Spleen (tissue), 13 donors: ENCODE measurements at places on chromosomes 5 and 9. TPM values are rescaled to one million over a fixed set of nuclear protein-coding genes. Genes with fewer than 3 reads are reported as not detected.

DNA sequence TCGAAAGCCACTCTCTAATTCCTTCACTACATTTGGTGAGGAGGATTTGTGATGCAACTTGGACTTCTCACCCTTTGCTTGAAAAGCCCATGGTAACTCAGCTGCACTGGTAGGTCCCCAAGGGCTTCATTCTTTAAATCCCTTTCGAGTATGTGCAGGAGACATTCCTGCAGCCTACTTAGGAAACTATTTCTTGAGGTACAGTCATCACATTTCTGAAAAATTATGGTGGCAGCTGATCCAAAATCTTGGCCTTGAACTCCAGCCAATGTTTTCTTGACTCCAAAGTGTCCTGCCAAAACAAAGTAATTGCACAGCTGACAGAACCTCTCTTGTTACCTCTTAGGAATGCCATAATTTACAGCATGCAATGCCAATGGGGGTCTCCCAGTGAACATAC lies 99.7 kb downstream of the NPR3 start:
- DNase-seq: no peak

DNA sequence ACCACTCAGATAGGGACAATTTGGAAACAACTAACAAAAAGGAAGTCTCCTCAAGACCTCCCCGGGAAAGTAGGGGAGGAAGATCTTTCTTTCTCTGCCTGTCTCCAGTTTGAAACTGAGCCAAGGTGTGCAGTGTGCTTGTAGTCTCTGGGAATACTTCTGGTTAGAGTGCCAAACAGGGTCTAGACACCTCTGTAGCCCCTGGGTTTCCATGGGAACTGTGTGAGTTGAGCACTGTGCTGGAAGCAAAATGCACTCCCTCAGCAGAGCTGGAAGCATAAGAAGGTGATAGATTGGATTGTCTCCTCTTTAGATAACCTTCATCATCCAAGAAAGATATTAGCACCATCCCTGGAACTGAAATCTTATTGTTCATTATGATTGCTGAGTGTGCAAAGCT lies 129.2 kb upstream of the TNPO1 start:
- DNase-seq: no peak

GRCh38 chr5:79023348-79023747 lies 38.2 kb upstream of the ARSB start:
- no peak for DNase-seq

DNA sequence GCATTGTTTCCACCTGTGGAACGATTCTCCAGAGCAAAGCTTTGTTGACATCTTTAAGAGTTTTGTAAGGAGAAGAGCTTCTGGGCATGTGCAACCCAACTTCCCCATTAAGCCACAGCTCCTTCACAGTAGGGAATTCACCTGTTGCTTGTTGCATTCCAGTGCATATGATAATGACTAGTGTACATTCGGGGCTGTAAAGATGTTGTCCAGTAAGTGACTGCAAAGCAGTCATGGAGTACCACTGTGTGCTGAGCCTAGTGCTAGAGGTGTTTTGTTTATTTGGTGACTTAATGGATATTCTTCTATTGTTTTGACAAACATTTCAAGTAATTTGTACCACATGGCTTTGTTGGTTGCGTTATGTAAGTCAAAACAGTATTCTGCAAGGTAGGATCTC lies 12.8 kb downstream of the UGCG start:
- no peak for DNase-seq

Gene BSPRY
- total RNA-seq: 0.54 TPM

Gene ZDHHC11B
- total RNA-seq: 5.0 TPM

Gene MELK
- 9.3 TPM for total RNA-seq

- peak; percentile 84 for DNase-seq
These were observed 473.5 kb upstream of the DAP start for GRCh38 chr5:11234501-11234911.

DNA sequence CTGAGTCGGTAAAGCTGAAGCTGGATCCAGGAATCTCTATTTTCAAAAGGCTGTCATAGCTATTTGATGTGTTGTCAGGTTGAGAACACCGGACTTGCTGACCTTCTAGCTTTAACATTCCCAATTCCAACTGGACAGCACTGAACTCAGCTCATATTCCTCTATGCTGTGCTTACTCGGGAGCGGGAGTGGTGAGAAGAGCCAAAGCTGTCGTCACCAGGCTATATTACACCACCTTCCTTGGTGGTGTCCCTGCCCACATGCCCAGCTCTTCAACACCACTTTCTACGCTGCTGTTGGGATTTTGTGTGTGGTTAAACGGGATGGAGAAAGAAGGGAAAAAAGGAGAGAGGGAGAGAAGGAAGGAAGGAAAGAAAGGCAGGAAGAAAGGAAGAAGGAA lies 653.6 kb downstream of the RAB3C start:
- DNase-seq: no peak

Gene SV2C
- total RNA-seq: 0.06 TPM

DNA sequence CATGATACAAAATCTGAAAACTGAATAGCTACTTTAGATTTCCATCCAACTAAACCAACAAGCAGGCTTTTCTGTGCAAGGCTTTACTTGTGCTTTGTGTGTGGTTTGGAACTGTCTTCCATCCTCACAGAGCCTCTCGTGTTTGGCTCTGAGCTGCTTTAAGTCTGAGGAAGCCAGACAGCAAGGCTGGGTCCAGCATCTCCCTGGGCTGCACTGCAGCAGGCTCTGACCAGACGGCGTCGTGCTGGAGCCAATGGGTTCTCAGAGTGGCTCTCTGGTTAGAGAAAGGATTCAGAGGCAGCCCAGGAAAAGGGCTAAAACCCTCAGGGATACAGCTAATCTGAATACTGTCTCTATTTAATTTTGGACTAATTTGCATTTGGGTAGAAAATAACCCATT lies 207.9 kb upstream of the EFNA5 start:
- DNase-seq: no peak

DNA sequence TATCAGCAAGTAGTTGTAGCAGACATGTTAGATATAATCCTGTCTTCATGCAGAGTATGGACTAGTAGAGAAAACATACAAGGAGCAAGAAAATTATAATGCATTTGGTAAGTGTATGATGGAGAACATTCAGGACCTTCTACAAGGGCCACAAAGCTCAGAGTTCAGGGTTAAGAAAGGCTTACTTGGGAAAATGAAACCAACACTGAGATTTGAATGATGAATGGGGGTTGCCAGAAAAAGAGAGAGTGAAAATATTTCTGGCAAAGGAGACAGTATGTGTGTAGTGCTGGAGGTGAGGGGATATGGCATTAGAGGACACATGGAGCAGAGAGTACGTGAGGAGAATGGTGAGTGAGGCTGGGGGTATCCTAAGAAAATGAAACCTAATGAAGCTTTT lies 169.8 kb upstream of the STK32A start:
- no peak for DNase-seq

GRCh38 chr5:18483451-18483850 lies 849.2 kb downstream of the TAF11L14 start:
- DNase-seq: no peak

DNA sequence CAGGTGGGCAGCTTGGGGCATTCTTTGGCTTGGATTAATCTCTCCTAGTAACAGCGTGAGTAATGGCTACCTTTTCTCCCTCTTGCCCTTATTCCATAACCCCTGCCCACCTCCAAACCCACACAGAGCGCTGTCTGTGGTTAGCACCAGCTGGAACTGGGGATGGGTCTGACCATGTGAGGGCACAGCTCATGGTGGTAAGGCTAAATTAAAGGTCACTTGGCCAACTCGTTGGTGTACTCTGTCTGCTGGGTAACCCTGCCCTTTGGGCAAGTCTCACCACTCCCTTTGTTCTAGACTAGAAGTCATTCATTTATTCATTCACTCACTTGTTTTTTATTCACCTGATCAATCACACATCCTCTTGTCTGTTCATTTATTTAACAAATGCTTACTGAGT lies 27.8 kb downstream of the PPARGC1B start:
- peak; percentile 25 for DNase-seq

GRCh38 chr9:6106711-6107339 lies 91.4 kb upstream of the RANBP6 start:
- DNase-seq: no peak

DNA sequence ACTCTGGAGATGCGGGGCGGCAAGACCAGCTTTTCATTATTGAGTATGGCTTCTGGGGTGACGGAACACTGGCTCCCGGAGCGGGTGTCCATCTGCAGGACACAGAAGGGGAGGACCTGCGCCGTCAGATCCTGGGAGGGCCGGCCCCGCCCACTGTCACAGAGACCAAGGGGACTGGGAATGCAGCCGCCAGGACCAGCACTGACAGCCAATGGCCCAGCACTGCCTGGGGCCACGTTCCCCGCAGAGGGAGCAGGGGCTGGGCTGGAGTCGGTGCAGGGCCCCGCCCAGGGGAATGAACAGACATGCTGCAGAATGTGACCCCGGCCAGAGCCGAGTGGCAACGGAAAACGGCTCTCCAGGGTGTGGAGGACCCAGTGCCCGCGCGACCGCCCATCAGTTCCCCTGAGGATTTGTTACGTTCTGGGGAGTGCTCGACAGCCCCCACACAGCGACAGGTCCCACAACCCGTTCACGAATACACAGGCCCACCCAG lies at the start of gene ZDHHC11:
Gene ZDHHC11 (minus strand): TSS at position 476 of the 496 bp plus-strand sequence. CDS start 384 bp downstream, at position 92.
- peak; percentile 76 for DNase-seq

- no peak for DNase-seq
These were observed 38.2 kb upstream of the CEP72 start for GRCh38 chr5:573976-574375.

DNA sequence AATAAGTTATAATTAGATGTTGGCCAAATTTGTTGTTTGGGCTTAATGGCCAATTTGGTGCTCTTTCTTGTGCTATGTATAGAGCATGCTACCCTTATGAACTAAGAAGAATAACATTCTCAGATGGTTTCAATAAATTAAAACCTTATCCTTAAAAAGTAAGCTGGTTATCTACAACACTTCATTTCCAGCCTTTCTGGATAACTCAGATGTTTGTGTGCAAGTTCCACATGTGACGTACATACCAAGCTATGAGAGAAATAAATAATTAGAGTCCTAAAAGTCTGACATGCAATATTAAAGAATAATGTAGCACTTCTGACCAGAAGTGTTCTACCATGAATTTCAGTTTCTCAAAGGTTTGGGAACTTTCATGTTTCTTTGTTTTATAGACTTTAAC lies 11.7 kb downstream of the MTREX start:
- DNase-seq: no peak

- DNase-seq: no peak
These were observed 60.3 kb downstream of the TTC39B start for GRCh38 chr9:15246708-15247107.

DNA sequence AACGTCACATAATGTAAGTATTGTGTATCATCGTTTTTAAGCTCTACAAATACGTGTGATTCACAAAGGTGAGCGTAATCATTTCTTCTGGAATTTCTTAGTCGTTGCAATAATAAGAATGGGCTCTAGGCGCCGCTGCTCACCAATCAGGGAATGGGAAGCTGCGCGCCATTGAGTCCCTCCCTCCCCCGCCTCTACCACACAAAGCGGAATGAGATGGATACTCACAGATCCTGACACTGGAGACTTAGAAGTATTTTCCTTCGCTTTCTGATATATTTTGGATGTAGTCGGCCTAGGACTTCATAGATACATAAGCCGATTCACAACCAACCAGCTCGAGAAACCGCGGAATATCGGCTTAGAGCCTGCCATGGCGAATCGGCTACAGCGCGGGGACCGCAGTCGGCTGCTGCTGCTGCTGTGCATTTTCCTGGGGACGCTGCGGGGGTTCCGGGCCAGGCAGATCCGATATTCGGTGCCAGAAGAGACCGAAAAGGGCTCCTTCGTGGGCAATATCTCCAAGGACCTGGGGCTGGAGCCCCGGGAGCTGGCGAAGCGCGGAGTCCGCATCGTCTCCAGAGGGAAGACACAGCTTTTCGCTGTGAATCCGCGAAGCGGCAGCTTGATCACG lies at the start of gene PCDHGA11:
Gene PCDHGA11 (plus strand): TSS at position 197 of the 634 bp plus-strand sequence. CDS start 177 bp downstream, at position 374.
- no peak for DNase-seq

GRCh38 chr5:178529080-178529479 lies 61.1 kb downstream of the COL23A1 start:
- DNase-seq: peak; percentile 22

DNA sequence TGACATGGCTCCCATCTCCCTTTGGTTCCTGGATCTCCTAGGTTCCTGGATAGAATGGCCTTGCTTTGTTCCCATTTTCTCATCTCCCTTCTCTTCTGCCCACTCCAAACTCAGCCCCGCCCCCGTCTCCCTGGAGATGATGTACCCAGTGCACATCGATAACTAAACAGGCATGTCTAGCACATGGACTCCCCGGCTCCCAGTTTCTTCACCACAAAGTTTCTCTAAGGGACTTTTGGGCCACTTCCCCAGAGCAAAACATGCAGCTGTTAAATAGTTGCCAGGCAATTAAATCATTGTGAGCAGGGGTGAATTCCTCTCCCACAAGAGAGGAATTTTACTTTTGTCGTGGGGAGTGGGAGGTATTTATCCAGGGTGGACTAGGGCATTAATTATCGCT lies 259.0 kb downstream of the GADD45G start:
- peak; percentile 47 for DNase-seq

DNA sequence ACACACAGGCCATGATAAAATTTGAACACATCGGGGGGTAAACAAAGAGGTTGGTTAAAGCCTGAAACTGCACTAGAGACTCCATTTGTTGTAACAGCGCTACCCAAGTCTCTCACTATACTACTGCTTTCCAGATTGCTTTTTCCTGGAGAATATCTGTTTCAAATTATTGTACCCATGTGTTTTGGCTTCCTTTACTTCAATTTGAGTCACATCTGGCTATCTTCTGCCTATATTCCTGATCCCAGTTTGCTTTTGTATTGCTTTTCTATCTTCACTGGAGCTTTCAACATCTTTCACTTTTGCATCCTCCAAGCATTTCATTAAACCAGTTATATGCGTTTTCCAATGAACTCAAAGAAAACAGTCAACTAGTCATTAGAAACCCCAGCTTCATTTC lies 404.7 kb downstream of the MLLT3 start:
- DNase-seq: no peak

DNA sequence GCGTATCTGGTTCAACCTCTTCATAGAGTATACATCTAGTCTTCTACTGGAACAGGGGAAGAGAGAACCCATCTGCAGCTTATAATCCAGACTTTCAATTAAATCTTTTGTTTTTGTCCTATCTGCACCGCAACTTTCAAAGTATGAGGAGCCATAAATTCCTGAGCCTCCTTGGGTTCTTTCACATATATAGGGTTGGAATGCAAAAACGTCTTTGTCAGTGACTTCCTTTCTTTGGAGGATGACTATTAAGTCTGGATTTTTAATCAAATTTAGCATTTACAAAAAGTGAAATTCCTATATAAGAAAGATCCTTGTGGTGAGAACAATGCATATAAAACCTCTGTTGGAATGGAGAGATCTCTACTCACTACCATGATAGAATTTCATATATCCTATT lies 370.8 kb downstream of the TMEM38B start:
- no peak for DNase-seq

DNA sequence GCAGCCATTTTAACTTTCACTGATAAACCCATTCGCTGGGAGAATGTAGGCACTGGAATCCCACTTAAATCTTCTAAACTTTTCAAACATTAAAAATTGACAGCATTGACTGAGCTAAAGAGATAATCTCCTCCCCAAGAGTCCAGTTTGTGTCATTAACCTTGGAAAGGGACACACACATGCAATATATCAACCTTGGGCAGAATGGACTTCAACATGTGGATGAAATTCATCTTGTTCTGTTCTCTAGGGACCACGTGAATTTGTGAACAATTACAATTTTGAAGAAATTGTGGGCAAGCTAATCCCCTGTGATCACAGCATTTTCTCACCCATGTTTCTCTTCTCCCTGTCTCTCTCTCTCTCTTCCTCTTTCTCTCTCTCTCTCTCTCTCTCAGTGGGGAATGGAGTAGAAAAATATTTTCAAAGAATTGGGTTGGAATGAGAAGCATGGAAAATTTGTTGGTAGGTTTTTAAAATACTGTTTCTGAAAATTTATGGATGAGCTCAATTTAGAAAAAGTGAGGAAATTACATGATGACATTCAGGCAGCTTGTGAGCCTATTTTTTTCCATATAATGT lies 553.7 kb downstream of the EBF1 start:
- no peak for DNase-seq

Gene CMYA5
- 0.32 TPM for total RNA-seq
